ENCODE measurements at places on chromosomes 4 and X. TPM values are rescaled to one million over a fixed set of nuclear protein-coding genes. Genes with fewer than 3 reads are reported as not detected.

FAM149A gene
- 40.5 TPM for total RNA-seq

FGF2 gene
- total RNA-seq, result 12.2 TPM

GYG2 gene
- total RNA-seq, result 4.9 TPM

NDP gene
- total RNA-seq, result 0.78 TPM

GRCh38 chr4:119785963-119786362 is 157.4 kb upstream of the PDE5A start:
- DNase-seq, result no peak

DNA sequence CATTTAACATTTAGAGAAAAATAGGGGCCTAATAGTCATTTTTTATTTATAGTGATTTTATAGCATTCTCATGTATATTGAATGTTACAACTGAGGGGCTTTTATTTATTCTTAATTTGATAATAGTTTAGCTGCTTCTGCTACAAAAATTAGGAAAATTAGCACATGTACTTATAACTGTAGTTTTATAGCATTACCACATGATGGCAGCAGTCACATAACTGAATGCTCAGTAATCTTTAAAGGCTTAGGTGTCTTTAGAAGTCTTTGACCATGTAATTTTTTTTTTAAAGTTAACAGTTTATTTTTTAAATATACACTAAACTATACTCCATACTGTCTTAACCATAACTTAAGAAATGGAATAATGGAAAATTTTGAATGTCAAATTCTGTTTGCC is 136.6 kb downstream of the STAG2 start:
- no peak for DNase-seq

GRCh38 chr4:1318488-1319213 is 28.4 kb upstream of the UVSSA start:
- DNase-seq, result no peak

DNA sequence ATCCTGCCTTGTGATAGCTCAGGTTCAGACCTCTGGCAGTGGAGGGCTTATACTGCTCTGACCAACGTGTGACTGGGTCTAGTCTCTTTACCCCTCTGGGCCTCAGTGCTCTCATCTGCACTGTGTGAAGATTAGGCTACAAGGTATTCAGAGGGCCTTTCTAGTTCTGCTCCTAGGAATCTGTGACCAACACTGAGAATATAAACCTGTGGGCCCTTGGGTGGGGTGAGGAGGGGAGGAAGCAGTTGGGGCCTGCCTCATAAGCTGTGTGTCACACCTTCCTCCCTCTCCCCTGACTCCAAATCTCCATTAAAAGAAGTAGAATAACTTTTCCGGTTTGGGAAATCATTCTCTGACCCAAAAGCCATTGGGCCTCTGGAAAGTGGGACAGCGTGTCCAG is 66.3 kb upstream of the MSN start:
- DNase-seq, result no peak

DNA sequence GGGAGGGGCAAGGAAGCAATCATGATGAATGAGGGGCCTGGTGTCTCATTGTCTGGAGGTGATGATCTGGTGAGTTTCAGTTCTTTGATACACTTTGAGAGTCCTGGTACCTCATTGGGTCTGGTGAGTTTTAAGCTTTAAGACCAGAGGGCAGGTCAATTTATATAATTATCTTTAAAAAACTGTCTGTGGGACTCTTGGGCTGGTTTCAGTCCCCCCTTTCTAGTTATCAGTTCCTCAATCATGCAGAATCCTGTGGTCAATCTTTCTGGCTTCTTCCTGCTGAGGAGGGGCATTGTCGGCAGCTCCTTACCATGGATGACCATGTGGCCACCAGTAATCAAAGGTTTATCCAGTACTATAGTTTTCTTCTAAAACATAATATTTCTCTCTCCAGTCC is 789.1 kb downstream of the PCDH18 start:
- DNase-seq, result no peak

- DNase-seq, result no peak
These were observed 91.3 kb upstream of the KLHL13 start for GRCh38 chrX:118207831-118208453.

GRCh38 chrX:154727871-154728270 is 23.0 kb downstream of the GAB3 start:
- no peak for DNase-seq

DNA sequence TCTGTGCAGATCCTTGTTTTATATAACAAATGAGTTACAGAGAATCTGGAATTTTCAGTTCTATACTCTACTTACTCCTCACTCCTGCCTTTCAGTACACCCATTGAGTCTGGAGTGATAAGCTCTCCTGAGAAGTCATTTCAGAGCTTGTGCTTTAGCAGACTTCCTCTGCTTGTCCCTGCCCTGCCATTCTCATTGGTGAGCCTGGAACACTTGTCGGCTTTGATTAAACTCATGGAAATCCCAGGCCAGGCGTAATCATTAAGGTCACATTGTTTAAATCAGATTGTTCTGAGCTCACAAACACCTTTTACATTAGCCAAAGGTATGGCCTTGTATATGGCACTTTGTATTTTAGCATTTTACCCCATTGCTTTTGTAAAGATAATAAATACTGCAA is 102.7 kb downstream of the CNKSR2 start:
- DNase-seq, result no peak

DNA sequence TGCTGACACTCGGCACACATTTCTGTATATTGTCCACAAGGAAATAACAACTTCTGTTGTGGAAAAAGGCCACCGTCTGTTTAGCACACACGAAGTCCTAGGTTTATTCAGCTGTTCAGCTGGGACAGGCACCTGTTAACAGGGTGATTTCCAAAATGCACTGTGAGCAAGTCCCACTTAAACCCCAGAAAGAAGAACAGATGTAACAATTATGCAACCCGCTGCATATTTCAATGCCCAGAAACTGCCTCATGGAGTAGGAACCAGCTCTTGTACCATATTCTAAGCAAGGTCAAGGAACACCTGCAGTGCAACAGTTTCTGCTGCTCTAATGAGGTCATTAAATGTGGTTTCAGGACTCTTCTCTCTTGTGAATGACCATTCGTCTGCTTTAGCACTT is 77.1 kb downstream of the GEMIN8 start:
- DNase-seq, result no peak

- DNase-seq, result no peak
These were observed 94.9 kb downstream of the EMCN start for GRCh38 chr4:100422894-100423293.

DNA sequence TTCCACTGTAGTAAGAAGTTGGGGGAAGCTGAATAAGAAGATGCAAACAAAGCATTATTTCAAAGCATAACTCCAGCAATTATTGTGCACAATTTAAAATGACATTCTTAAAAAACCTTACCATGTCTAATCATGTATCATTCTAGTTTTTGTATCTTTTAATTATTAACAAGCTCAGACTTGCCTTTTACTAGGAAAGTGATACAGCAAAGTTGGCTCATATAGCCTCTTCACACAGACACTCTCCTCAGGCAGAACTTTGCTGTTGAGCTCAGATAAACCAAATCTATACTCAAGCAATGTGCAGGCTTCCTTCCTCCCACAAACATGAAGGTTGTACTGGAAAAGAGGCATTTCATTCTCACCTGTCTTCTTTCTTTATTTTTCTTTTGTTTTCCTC is 358.7 kb upstream of the EMCN start:
- DNase-seq, result no peak

DNA sequence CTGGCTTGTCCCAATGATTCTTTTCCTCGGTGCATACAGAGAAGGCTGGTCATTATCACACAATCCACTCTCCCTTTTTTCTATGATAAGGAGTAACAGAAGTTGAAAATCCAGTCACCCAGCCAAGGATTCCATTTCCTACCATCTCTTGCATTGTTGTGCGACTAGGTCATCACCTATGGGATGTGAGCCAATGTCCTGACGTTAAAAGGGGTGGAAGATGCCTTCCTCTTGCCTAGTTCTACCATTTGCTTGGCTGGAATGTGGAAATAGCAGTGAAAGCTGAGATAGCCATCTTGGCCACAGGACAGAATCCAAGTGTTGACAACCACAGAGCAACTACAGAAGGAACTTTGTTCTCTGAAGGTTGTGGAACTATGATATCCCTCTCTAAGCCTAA is 132.2 kb upstream of the KIT start:
- DNase-seq, result no peak

All from ureter (tissue), 1 donor.